ENCODE measurements at places on chromosomes 16 and 17. TPM values are rescaled to one million over a fixed set of nuclear protein-coding genes. Genes with fewer than 3 reads are reported as not detected.

The TAC4 gene
- total RNA-seq: not detected

The CCL14 gene
- not detected for total RNA-seq

The OR1E1 gene
- total RNA-seq: not detected

The COG7 gene
- total RNA-seq: 16.8 TPM

The ACSM2A gene
- not detected for total RNA-seq

The PIRT gene
- total RNA-seq: not detected

The TP53TG3C gene
- not detected for total RNA-seq

The QPRT gene
- total RNA-seq: 14.7 TPM

The ADGRG3 gene
- not detected for total RNA-seq

The CNGB1 gene
- not detected for total RNA-seq

The CCDC200 gene
- not detected for total RNA-seq

The HSD17B1 gene
- 8.9 TPM for total RNA-seq

The TBC1D26 gene
- total RNA-seq: under 0.01 TPM

Data from smooth muscle cell of the coronary artery (primary cell).